ENCODE measurements at places on chromosomes 2 and 18. TPM values are rescaled to one million over a fixed set of nuclear protein-coding genes. Genes with fewer than 3 reads are reported as not detected.

DNA sequence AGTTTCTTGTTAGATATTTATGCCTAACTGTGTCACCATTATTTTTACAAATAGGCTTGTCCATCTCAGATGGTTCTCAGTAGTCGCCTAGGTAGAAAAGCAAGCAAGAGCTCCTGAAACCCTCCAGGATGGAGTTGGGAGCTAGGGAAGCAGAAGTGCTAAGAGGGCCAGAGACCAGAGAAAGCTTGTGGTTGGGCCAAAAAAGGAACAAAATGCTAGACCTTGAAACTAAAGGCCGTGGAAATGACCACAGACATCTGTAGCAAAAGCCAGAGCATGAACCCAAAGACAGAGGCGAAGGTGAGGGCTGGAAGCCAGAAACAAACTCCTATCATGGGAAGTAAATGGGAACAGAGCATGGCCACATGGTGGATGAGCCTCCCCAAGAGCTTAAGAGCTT lies 29.9 kb upstream of the RMDN2 start:
- DNase-seq = no peak

GRCh38 chr2:22281033-22281432 lies 1103.9 kb upstream of the KLHL29 start:
- DNase-seq = peak; percentile 87

GRCh38 chr2:172736424-172737174 lies 954 bp downstream of the RAPGEF4 start:
- DNase-seq = no peak

DNA sequence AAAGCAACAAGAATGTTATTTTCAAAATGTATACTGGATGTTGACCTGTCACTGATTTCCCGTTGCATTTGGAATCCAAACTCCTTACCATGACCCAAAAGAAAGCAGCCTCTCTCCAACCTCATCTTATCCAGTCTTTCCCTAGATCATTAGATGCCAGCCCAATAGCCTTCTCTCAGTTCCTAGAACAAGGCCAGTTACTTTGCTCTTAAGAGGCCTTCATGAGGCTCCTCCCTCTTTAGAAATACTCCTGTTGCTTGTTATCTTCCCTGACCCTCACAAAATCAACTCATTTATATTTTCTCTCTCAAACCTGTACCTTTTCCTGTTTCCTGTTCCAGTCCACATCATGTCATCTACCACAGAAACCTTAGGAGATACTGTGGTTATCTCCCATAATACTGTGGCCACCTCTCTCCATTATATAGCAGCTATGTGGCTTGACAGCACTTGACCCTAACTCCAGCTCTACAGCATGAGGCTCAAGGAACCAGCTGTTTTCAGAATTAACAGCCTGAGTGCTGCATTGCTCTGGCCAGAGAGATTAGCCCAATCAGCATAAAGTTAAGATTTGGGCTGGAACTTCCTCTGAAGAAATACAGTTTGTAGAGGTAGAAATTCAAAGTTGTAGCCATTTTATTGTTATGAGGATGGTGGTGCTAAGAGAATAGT lies 22.8 kb downstream of the SRBD1 start:
- no peak for DNase-seq

GRCh38 chr2:106882673-106883072 lies 3.3 kb downstream of the ST6GAL2 start:
- no peak for DNase-seq

GRCh38 chr2:212145121-212145520 lies 393.5 kb downstream of the ERBB4 start:
- peak; percentile 21 for DNase-seq

DNA sequence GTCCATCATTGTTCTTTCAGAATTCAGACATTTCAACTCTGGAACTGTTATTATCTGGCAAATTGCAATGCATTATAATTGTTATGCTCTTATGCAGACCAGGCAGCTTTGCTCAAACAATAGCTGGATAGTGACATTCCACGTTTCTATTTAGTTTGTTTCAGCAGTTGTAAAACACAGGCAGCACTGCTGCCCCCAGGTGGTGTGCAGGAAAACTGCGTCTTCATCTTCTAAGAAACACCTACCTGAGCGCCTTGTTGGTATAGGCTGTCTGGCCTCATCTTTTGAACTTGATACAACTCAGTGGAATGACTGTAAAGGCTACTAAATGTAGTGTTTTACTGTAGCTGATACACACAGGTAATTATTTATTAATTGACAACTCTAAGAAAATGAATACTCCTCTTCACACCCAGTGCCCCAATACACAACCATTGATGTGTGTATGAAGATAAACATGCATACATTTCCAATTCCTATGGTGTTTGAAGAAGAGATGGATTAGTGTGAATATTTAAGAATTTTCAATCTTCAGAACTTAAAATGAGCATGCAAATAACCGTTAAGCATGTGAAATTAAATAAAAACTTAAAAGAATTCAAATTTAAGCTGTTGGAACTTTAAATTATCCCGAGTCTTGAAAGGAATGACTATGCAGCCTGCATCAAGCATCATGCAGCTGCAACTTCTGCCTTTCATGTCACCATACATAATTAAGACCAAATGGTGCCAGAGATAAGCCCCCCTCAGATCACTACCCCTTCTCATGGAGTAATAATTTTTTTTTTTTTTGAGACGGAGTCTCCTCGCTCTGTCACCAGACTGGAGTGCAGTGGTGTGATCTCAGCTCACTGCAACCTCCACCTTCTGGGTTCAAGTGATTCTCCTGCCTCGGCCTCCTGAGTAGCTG lies 85.6 kb downstream of the CD8B2 start:
- peak; percentile 2 for DNase-seq

DNA sequence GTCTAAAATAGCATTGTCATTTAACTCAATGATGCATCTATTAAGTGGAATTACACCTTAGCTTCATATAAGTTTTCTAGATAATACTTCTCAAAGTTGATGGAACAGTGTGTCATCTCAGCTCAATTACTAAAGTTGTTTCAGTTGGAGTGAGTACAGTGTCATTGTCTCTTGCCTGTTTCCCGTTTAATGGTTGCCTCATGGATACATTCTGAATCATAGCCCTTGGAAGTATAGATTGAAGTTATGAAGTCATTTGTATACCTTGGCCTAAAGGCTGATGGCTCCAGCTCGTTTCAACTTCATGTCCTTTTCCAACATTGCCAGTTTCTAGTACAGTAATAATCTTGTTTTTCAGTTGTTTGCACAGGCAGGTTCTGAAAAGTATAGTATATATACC lies 130.5 kb upstream of the NOSTRIN start:
- no peak for DNase-seq

The CNTNAP5 gene
- total RNA-seq = not detected

The KCNK3 gene
- total RNA-seq = 2.8 TPM

The MCEE gene
- total RNA-seq = 16.5 TPM

- DNase-seq = no peak
Measured at GRCh38 chr18:78480262-78481054, 499.2 kb upstream of the SALL3 start.

GRCh38 chr2:195659982-195660890 lies 3.2 kb downstream of the SLC39A10 start:
- peak; percentile 68 for DNase-seq

DNA sequence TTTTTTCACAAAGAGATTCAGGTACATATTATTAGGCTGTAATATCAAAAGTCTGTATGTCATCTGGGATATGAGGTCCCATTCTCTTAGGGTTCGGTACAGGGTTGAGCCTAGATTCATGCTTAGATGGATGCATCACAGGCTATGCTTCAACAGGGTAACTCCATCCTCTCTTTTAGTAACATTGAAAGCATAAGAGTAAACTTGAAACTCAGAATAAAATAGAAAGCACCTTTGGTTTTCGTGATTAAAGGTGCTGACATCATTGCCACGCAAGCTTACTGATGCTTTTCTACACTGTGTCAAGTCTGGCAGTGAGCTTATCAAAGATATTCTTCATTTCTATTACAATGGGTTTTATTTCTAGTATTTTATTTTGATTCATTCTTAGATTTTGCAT lies 419.1 kb upstream of the DSEL start:
- DNase-seq = no peak

DNA sequence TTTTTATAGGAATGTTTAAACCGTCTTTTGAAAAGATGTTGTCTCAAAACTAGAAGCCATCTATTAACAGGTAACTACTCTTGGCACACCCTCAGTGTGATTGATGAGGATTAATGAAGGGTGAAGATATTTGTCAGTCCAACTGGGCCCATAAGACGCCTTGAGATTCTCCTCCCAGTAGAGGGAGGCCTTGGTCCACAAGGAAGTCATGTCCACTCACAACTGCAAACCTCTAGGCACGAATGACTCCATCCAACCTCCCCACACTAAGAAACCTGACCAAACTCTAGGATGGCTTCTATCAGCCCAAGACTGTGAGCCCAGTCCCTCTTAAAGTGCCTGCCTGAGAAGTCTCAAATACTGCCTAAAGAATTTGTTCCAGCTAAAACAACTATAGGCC lies 19.2 kb upstream of the GRP start:
- peak; percentile 60 for DNase-seq

The FAM237A gene
- not detected for total RNA-seq

The COPS8 gene
- total RNA-seq = 159 TPM

DNA sequence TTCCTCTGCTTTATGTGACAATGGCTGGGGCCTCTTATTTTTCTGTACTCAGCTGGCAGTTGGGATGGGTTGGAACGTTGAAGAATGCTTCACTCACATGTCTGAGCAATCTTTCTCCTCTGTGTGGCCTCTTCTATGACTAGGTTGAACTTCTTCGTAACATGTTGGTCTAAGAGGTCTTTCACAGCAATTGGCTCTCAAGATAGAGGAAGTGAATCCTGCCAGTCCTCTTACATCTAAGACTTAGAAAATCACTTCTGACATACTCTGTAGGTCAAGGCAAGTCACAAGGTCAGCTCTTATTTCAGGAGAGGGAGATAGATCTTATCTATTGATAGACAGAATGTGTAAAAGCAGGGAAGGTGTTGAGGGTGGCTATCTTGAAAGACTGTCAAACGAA lies 174.1 kb downstream of the NYAP2 start:
- no peak for DNase-seq

GRCh38 chr2:229256376-229256775 lies 14.7 kb downstream of the PID1 start:
- no peak for DNase-seq

- DNase-seq = no peak
Measured at GRCh38 chr2:32770360-32770759, 142.5 kb downstream of the TTC27 start.

- DNase-seq = no peak
Measured at GRCh38 chr18:23752363-23752762, 63.1 kb downstream of the LAMA3 start.

GRCh38 chr2:143802242-143802641 lies 673.0 kb downstream of the ARHGAP15 start:
- DNase-seq = peak; percentile 64

GRCh38 chr2:19632403-19632991 lies 269.3 kb downstream of the TTC32 start:
- peak; percentile 29 for DNase-seq

All from M059J (cell line).